Stimulated activated CD4-positive, alpha-beta T cell treated with anti-CD3 and anti-CD28 coated beads, Interleukin-15, amount 100 ng/mL, for 1 hour (primary cell): ENCODE measurements at places on chromosomes 2 and 18.

- no peak for DNase-seq
These were observed 105.8 kb downstream of the PLB1 start for GRCh38 chr2:28601616-28602015.

DNA sequence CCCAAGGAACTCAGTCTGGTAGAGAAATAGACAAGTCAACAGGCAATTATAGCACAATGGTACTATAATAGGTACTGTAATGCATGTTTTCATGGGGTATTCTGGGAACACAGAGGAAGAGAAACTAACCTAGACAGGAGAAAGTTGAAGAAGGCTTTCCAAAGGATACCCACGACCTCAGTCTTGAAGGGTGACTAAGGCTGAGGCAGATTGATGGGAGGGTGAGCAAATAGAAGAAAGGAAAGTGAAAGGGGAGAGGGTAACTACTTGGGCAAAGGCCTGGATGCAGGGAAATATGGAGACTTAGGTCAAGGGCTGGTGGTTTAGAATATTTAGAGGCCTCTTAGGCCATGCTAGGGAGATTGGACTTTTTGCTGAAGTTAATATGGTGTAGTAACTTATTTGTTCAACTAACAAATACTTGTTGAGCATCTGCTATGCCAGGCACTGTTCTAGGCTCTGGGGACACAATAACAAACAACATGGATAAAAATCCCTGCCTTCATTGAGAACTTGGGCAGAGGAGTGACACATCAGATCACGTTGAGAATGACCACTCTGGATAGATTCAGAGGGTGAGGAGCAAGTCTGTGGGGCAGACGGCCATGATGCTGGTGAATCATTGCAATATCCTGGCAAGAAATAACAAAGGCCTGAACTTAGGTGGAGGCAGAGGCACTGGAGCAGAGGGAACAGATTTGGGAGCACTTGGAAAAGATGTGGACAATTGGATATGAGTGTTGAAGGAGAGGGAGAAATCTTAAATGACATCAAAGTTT, 56.4 kb downstream of the PLB1 start:
- no peak for DNase-seq

DNA sequence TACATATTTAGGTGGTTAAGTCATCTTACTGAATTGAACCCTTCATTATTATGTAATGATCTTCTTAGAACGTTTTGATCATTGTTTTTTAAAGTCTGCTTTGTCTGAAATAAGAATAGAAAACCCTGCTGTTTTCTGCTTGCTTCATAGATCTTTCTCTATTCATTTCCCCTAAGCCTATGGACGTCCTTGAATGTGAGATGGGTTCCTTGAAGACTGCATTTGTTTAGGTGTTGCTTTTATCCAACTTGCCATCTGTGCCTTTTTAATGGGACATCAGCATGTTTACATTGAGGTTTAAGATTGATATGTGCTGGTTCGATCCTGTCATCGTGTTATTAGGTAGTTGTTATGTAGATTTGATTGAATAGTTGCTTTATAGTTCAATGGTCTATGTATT, 95.4 kb downstream of the SNTG2 start:
- DNase-seq = no peak

- no peak for DNase-seq
These were observed 410.9 kb upstream of the LRRTM1 start for GRCh38 chr2:80715433-80715832.

DNA sequence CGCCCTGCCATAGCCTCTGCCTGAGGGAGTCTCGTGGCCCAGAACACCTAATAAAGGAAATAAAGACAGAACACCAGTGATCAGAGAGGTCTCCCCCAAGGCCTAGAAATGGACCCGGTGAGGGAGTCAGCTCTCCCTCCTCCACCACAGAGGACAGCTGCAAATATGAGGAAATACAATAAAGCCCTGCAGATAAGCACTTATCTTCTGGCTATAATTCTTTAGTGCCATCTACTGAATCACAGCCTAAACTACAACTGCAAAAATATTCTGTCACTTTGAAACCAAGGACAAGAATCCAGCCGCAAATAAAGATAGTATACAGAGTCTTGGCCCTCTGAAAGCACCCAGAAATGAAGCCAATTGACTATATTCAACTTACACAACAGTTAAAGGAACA, 42.4 kb upstream of the TACR1 start:
- no peak for DNase-seq

DNA sequence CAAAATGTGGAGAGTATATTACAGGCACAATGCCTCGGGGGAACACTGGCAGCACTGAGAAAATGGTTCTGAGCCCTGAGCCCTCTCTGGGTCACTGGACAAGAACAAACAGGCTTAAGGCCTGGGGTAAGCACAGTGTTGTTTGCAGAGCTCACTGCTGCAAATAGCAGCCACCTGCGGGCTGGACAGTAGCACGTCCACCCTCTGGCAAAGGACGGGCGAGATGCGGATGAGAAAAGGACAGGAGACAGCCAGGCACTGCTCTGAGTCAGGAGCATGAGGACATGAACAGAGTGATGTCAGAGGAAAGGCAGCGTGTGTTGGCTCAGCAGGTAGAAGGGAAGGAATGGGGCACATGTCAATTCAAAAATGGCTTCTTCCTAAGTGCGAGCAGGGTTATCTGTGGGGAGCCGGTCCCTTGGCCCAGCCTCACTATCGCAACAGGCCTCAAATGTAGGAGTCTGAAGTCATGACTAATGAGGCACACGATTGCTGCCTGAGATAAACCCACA, 25.9 kb upstream of the NEB start:
- no peak for DNase-seq

DNA sequence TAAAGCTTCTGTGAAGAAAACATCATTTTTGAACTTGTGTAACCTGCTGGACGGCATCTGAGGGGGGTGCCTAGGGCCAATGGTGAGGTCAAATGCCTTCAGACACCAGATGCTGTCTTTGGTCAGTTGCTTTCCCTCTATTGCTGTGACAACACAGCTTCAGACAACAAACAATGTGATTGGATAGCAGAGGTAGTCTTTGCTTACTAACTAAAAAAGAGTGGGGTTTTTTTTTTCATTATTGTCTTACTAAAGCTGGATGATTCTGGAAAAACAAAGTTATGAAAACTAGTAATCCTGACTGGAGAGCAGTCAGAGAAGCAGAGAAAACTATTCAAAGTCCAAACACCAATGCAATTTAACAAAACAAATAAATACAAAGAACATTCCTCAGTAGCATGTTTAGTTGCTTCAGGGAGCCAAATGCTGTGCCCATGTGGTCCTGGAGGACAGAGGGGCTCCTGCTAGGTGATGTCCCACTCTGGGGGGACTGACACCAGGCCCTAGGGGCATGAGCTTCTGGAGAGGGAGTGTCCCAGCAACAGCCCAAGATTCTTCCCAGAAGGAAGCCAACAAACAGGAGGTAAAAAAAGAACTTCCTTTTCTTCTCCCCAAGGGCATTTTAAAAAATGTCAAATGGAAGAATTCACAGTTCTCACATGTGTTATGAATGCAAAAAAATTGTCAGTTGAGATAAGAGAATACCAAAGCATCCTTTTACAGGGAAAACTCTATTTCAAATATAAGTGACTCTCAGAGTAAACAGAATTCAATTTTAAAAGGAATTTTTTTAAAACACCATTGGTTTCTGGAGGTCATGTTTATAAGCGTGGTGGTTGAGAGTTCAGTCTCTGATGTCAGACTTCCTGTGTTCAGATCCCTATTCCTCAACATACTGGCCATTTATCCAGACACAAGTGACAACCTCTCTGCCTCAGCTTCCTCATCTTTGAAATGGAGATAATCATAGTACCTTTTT, 181.1 kb upstream of the PGAP1 start:
- DNase-seq = no peak

DNA sequence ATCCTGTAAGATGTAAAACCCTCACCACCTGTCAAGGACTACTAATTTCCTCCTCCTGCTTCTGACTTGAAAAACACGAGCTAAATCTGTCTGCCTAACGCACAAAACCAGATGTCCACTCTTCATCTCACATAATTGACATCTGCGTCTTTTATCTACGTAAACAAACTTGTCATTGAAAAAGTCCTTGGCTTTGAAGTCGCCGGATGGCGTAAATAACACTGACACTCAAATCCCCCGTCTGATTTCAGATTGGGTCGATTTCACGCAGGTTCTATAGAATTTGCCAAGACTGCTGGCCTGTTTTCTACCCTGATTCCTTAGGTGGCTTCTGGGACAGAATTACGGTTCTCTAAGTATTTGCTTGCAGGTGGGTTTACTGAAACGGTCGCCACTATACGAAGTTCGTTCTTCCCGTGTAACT, 539 bp upstream of the MOB4 start:
- no peak for DNase-seq

GRCh38 chr2:133817680-133818566, 249.7 kb upstream of the NCKAP5 start:
- no peak for DNase-seq

DNA sequence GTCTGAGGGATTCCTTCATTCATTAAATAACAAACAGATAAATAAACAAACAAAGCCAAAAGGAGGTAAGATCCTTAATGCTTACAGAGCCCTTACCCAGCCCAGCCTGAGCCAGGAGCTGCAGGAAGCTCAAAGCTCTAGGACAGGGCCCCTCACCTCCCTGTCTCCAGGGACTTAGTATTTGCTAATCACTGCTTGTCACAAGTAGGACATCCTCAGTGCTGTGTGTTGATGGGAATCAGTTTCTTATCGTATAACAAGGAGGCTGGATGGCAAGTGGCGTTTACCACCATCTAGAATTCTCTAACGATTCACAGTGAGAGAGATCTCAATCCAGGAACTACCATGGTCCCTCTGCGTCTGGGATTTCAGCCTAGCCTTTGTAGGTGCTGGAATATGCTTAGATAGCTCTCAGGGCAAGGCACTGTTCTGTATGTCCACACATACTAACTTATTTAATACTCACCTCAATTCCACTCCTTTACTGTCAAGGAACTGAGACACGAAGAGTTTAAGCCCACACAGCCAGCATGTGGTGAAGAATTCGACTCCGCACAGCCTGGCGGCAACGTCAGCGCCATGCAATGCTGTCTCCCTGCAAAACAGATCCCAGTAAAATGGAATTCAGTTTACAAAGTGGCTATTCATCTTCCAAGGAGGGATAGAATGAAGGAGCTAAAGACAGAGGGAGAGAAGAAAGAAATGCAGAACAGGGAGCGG, 164.8 kb downstream of the MYCN start:
- DNase-seq = no peak

GRCh38 chr2:119028327-119029174, 86.6 kb downstream of the MARCO start:
- no peak for DNase-seq

DNA sequence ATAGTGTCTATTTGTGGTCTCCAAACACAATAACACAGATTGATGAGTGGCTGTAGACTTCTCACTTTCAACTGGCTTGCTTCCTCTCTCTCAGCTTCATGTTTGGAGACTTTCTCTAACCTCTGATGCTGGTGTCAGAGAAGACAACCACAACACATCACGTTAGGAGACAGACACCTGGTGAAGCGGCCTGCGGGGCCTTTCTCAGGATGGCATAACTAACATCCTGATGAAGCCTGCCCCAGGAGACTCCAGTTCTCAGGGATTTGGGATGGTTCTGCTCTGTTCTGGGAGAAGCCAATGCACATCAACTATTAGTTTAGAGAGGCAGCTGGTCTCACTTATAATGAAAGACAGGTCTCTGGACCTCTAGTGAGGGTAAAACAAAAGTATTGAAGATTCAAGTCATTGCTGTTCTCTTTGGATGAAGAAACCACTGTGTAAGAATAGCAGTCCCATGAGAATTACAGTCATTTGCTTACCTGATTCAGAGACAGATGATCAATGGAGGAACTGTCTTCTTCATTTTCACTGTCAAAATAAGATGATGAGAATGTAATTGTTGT, 2.0 kb downstream of the IL1A start:
- no peak for DNase-seq

DNA sequence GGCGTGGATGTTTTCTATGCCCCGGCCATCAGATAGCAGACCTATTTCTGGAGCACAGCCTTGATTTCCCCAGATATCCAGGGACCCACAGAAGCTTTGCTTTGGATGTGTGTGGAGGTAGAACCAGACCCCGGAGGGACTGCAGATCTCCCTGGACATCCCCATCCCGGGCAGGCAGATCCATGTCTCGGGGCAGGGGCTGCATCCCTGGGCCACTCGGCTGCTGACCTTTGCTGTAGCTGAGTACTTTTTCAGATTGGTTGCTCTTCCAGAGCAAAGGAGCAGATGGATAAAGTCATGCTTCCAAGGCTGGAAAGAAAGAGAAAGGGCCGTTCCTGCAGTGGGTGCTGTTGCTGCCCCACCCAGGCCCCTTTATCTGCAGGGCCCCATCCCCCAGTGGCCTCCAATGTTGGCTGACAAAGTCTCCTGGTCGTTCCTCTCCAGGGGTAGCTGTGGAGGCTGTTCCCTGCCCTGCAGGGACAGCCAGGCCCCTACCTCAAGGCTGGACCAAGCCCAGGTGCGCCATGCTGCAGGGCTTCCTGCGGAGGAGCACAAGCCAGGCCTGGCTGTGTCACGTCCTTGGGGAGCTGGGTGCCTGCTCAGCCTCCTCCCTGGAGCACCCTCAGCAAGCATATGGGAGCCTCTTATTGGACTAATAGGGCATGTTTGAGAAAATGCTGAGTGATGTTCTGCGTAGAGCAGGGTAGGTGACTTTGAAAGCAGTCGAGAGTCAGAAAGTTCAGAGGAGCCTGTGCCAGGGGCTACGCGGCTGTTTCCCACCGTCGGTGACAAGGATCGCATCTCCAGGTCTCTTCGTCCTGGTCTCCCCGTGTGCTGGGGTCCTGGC, 68.4 kb downstream of the TPO start:
- DNase-seq = no peak

DNA sequence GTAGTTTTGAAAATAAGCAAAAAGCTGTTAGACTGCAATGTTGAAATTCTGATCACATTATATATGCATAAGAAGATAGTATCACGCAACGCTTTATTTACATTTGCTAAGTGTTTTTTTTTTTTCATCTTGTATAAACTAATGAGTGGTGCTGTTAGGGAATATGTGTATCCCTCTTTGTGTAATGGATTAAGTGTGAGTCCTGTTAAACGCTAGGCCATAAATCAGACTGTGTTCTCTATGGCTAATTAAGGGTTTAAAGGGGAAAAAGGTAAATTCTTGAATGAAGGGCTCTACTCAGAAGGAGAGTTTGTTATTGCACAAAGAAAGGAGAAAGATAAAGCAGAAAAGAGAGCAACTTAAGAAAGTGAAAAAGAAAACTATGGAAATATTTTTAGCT, 4.8 kb upstream of the ASXL3 start:
- no peak for DNase-seq

- DNase-seq = peak; percentile 38
These were observed 36.1 kb upstream of the GPD2 start for GRCh38 chr2:156399950-156400705.

DNA sequence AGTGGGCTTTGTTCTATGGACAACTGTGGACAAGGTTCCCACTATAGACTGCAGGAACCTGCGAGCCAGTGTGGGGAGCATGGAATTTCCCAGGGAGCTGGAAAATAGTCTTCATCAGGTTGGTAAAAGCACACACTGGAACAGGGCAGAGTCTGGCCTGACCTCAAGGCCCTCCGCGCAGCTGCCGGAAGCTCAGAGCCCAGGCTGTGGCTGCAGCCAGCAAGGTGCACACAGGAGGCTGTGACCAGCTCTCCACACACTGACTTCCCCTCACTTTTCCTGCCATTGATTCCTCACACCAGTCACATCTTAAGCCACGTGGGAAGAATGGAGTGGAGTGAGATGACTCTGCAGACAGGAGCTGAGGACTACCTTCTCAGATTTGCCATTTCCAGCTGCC, 19.1 kb downstream of the MAL start:
- no peak for DNase-seq
